ENCODE measurements at places on chromosomes 7 and 10.

GRCh38 chr7:18177815-18178660 lies 150.4 kb upstream of the PRPS1L1 start:
- no peak for DNase-seq

DNA sequence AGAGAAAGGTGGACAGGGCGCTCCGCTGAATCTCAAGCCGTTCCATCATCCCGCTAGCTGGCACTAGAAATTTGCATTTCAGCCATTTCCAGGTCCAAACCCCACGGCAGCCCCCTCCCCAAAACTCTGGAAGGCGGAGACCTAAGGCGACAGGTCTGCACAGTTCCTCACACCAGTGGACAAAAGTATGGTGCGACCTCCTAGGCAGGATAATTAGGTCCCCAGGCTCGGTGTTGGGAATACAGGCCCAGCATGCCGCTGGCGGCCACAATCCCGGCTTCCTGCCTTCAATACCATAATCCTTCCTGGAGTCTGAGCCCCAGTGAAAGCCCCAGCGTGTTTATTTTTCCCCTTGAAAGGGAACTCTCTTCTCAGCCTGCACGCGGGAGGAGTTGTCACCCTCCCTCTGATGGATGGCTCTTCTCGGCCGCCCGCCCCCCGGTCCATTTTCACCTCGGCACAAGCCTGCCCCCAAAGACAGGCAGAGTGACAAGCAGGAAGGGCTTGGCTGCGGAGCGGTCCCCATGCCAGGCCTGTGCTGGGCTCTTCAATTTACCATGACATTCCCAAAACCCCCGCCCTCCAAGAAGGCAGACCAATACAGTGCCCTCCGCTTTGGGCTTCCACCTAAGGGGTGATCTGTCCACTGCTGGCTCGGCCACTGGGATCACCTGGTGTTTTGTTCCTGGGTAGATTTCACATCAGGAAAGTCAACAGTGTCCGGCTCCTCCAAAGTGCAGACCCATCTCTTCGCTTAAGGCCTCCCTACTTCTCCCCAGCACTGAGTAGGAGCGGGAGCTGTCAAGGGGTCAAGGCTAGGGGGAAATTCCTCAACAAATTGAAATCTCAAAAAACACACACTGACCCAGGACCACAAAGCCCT lies 2.2 kb downstream of the FGFR2 start:
- DNase-seq, result no peak

DNA sequence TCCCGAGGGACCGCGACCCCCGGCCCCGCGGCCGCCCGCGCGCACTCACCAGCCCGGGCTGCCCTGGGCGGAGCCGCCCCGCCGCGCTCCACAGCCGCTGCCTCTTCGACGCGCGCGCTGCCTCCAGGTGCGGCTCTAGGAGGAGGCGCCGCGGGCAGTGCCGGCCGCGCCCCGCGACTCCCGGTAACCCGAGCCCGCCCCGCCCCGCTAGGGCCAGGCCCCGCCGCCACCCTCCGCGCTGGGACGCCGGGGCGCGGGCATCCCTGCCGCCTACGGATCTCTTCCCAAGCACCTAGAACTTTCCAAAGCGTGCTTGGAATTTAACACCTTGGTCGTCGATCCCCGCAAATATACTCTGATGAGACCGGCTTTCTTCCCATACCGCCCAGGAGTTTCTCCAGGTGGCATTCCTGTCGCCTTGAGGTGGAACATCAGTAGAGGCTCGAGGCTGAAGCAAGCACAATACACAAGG lies at the start of gene SLC26A5:
SLC26A5 (minus strand) TSS at position 159 of the 472 bp plus-strand sequence. CDS start 24,693 bp downstream, outside the sequence.
- DNase-seq, result no peak

DNA sequence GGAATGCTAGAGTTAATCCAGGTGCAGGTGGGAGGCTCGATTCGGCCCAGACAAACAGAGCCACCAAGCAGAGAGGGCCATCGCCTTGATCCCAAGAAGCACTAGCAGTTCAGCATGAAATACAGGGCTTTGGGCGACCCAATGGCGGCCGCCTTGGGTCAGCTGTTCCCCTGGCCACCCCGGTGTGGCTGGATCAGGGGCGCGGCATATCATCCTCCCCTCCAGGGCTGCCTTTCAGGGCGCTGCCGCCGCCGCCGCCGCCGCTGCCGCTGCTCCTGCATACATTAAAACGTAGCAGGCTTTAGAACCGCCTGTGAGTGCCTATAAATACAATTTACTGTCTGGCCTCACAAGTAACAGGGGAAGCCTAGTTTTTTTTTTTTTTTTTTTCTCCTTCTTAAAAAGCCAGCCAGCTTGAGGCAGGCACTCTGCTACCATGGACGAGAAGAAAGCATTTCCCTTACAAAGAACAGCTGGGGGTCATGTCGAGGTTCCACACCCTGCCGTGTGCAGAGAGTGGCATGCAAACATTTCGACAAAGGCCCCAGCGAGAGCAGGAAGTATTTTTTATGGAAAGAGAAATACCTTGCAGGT lies 57.7 kb upstream of the EFCAB10 start:
- DNase-seq, result no peak

DNA sequence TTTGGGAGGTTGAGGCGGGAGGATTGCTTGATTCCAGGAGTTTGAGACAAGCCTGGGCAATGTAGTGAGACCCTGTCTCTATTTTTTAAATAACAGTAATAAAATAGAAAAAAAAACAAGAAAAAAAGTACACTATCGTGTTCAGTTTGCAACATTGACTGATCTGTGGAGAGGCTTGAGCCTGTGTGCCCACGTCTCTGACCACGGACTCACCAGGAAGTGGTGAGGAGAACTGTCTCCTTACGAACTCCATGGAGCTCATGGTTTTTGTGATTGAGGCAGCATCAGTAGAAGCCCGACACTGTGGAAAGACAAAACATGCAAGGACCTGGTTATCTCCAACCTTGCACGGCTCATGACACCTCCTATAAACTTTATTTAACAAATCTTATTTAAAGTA lies 23.9 kb upstream of the DNAJB6 start:
- no peak for DNase-seq

GRCh38 chr7:12984117-12984516 lies 296.7 kb downstream of the ARL4A start:
- no peak for DNase-seq

GRCh38 chr10:130493446-130494145 lies 357.4 kb downstream of the GLRX3 start:
- no peak for DNase-seq

DNA sequence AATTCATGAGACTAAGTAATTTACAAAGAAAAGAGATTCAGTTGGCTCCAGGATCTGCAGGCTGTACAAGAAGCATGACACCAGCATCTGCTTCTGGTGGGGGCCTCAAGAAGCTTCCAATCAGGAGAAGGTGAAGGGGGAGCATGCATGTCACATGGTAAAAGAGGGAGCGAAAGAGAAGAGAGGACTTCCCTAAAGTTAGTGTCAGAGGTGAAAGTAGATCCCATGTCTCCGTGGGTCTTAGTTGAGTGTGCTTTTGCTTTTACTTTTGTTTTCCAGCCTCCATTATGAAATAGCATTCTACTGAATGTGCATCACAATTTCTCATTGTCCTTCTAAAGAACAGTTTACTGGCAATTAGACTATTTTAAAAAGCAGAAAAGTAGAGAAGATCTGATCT lies 213.6 kb upstream of the FZD1 start:
- no peak for DNase-seq

DNA sequence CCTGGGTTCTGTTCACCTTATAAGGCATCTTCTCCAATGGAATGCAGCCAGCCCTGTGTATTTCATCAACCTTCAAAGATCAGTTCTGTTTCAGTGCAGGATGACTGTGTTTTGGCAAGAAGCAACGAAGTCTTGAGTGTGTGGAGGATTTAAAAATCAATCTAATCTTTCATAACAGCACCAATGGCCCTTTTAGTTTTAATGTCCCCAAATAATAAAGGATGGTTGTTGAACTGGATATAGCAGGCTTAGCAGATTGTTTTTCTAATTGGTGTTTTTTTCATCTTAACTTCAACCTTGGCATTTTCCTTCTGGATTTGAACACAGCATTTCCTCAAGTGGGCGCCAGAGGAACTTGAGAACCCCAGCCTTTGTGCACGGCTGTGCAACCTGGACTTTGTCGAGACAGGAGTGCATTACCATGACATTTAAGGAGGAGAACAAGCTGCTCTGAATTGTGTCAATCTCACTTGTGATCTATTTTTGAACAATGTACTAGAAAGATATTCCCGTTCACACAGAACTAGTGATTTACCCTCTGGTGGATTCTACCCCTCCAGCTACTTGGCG lies 313.3 kb upstream of the AKR1E2 start:
- DNase-seq, result no peak

GRCh38 chr7:96447109-96447645 lies 125.3 kb upstream of the SLC25A13 start:
- no peak for DNase-seq

- DNase-seq, result no peak
Observed at GRCh38 chr7:25459057-25459456, 230.8 kb upstream of the NPVF start.

DNA sequence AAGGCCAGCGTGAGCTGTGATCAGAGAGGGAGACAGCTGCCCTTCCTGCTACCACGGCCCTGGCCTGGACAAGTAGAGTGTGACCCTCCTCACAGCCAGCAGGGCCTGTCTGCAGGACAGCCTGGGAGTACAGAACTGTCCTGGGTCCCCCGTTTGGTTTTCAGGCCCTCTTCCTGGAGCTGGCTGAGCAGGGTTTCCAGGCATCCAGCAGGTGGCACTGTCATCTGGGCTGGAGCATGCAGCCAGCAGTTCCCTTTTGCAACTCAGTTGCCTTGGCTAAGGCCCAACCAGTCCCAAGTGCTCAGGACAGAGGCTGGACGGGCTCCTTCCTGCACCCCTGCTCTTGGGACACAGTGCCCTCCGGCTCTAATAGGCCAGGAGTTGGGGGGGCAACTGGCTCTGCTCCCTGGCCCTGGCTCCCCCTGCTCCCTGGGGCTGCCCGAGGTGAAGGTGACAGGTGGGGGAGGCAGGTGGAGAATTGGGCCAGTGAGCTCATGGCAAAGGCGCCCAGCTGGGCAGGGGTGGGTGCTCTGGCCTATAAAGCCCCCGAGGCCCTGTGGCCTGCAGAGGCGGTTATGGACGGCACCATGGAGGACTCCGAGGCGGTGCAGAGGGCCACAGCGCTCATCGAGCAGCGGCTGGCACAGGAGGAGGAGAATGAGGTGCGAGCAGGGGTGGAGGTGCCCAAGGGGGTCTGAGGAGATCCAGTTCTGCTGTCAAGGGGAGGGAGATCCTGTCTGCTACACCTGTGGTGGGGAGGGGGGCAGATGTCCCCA lies at the start of gene ANKRD2:
ANKRD2 (plus strand) TSS at position 566 of the 776 bp plus-strand sequence; CDS start at position 576, 10 bp downstream.
- peak; percentile 8 for DNase-seq
